ENCODE measurements at places on chromosomes 16 and 17. TPM values are rescaled to one million over a fixed set of nuclear protein-coding genes. Genes with fewer than 3 reads are reported as not detected.

The NUDT7 gene
- total RNA-seq: 1.6 TPM

The KRTAP9-4 gene
- not detected for total RNA-seq

The TMC5 gene
- total RNA-seq: not detected

The PRCD gene
- 0.92 TPM for total RNA-seq

The UNKL gene
- total RNA-seq: 16.1 TPM

The CA7 gene
- not detected for total RNA-seq

The SMIM22 gene
- total RNA-seq: not detected

The FNDC8 gene
- total RNA-seq: not detected

The ERAL1 gene
- total RNA-seq: 31.2 TPM

The TCAP gene
- total RNA-seq: 0.64 TPM

The PIK3R6 gene
- total RNA-seq: not detected

The SCPEP1 gene
- total RNA-seq: 50.8 TPM

The FOXL1 gene
- 10.1 TPM for total RNA-seq

The SERPINF2 gene
- 0.24 TPM for total RNA-seq

The SOST gene
- not detected for total RNA-seq

The PRSS8 gene
- not detected for total RNA-seq

The ITGAD gene
- not detected for total RNA-seq

The ACE gene
- total RNA-seq: 0.68 TPM

The CDH11 gene
- total RNA-seq: 936 TPM

The CLEC19A gene
- not detected for total RNA-seq

The HBM gene
- not detected for total RNA-seq

The DNAH9 gene
- total RNA-seq: 0.37 TPM

DNA sequence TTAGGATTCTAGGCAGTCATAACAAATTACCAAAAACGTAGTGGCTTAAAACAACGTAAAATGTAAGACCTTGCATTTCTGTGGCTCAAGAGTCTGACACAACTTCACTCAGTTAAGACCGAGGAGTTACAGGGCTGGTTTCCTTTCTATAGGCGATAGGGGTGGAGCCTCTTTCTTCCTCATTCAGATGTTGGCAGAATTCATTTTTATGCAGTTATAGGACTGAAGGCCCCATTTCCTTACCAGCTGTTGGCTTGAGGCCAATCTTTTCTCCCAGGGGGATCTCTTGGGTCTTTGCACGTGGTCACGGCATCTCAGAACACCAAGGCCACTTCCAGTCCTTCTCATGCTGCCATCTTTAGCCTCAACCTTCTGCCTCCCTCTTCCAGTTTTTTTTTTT is 145.2 kb downstream of the KCNJ2 start:
- no peak for DNase-seq

- DNase-seq: no peak
Measured at GRCh38 chr16:69865701-69866100, 85.4 kb upstream of the CLEC18A start.

GRCh38 chr16:10136916-10137315 is 45.3 kb downstream of the GRIN2A start:
- DNase-seq: no peak

GRCh38 chr16:78464833-78465232 is 365.4 kb downstream of the WWOX start:
- DNase-seq: no peak

- no peak for DNase-seq
Measured at GRCh38 chr17:31320791-31321190, 631 bp downstream of the EVI2A start.

DNA sequence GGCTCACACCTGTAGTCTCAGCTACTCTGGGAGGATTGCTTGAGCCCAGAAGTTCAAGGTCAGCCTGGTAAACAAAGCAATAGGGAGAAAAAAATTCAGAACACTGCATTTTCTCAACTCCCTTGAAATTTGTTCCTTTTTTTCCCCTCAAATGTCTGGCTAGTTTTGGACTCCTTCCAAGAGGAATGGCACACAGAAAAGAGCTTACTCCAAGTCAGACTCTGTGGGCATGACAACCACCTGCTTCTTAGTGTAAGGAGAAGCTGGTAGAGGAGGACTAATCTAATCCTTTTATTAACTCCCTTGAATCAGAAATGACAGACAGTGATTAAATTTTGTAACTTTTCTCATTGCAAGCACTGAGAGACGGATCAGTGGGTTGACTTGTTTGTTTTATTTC is 27.9 kb upstream of the HYDIN start:
- DNase-seq: no peak

- DNase-seq: no peak
Measured at GRCh38 chr16:4514606-4515005, 24.0 kb downstream of the CDIP1 start.

DNA sequence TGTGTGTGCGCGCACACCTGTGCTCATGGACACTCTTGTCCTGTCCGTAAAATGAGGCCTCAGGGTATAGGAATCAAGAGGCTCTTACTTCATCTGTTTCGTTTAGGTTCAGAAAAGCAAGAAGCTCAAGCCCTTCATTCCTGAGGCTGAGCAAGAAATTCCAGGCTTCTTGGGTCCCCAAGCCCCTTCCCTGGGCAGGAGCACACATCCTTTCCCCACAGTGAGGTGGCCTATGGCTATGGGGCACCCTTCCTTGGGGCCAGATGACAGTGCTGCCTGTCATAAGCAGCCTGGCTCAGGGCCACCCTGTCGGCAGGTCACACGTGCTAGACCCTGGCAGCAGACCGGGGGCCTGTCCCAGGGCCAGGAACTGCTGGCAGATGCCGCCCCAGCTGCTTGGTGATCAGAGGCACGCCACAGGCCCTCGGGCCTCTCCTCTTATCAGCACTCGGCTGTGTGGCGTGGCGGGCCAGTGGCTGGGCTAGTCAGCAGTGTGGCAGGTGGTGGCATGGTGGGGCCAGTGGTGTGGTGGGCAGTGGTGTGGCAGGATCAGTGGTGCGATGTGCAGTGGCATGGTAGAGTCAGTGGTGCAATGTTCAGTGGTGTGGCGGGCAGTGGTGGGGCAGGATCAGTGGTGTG is 50.2 kb downstream of the NKD1 start:
- no peak for DNase-seq

GRCh38 chr17:66302761-66303626 is 581 bp downstream of the PRKCA start:
- no peak for DNase-seq

- peak; percentile 97 for DNase-seq
Measured at GRCh38 chr17:7834957-7835813, 1.2 kb downstream of the KDM6B start.

GRCh38 chr16:11640987-11641817 is 27.1 kb upstream of the SNN start:
- DNase-seq: no peak

- no peak for DNase-seq
Measured at GRCh38 chr16:24721830-24722238, 7.6 kb upstream of the TNRC6A start.

DNA sequence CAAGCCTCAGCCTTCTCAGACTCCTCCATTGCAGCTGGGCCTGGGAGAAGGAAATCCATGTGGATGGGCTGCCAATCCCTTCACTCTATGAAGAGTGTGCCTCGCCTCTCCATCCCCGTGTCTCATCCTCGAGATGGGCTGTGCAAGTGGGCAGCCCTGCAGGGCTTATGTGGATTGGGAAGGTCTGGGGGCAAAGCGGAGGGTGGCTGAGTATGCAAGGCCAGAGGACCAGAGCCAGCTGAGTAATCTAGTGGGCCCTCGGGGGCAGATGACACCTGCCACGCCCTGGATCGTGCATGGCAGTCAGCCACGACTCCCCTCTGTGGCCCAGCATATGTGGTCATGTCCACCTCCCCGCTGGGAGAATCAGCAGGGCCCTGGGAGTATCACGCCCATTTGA is 78.9 kb downstream of the IRX5 start:
- no peak for DNase-seq

- DNase-seq: no peak
Measured at GRCh38 chr17:74391771-74392170, 24.5 kb downstream of the GPR142 start.

DNA sequence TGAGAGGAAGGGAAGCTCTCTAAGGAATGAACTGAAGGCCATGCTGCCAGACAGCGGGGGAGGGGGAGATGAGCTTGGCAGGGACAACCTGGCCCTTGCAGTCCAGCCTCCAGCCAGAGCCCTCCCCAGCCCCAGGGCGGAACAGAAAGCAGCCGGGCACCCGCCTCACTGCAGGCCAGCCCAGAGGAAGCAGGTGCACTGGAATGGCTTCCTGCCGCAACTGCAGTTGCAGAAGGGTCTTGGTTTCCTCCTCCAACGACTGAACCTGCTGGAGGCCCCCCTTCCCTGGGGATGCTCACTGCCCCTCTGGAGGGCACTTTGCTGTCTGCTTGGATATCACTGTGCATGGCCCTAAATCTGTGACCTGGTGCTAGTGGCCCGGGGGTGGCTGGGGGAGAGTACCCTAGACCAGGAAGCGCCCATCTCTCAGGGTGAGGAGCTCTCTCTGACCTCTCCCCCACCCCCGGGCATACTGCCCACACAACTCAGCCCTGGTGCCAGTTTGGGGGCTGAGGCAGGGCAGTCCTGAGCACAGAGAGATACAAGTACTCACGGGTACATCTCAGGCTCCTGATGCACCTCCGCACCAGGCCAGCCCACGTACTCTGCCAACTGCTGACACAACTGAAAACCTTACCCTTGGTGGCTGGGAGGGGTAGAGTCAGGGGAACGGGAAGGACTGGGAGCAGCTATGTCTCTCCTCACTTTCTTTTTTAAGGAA is 41.1 kb downstream of the MYO18A start:
- DNase-seq: no peak

DNA sequence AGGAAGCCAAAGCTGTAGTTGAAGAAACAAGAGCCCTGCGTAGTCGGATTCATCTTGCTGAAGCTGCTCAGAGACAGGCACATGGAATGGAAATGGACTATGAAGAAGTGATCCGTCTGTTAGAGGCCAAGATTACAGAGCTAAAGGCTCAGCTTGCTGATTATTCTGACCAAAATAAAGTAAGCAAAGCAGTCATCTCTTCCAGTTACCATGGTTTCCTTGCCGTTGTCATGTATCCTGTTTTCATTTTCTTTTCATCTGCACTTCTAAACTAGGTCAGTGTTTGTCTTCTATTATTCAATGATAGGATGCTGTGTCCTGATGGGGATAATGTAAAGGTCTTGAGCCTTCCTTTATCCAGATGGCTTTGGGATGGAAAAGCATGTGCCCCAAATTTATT is 104.3 kb downstream of the STXBP4 start:
- DNase-seq: no peak

GRCh38 chr16:1363501-1364041 is 11.8 kb downstream of the GNPTG start:
- DNase-seq: no peak

- no peak for DNase-seq
Measured at GRCh38 chr17:28407130-28407973, 1.3 kb upstream of the SLC46A1 start.

- DNase-seq: no peak
Measured at GRCh38 chr17:59727817-59728533, 20.5 kb downstream of the VMP1 start.

GRCh38 chr17:28763804-28764266 is 20.0 kb downstream of the TRAF4 start:
- no peak for DNase-seq

DNA sequence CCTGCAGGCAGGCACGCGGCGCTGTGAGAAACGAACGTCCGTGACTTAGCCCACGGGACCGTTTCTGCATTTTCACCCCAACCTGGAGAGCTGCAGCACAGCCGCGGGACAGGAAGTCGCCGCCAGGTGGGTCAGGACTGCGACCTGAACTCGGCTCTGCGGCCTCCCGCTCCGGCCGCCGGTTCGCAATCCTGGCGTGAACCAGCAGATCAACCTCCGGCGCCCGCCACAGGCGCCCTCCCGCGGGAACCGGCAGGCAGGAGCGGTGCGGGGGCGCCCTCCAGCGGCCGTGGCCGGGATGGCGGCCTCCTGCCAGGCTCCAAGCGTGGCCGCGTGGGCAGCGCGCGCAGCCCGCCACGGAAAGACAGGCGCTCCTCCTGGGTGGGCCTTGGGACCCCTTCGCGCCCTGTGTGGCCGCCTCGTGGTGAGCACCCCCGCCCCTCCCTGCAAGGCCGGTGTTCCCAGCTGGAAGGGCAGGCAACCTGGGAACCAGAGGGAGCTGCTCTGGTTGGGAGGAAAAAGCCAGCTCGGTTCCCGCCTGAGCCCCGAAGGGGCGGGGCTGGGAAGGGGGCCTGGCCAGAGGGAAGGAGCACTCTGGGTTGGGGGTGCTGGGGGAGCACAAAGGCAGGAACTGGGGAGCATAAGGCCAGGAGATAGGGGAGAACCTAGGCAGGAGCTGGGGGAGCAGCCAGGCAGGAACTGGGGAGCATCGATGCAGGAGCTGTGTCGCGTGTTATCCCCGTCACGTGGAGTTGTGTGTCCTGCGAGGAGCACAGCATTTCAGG is 28.2 kb downstream of the ACTG1 start:
- peak; percentile 96 for DNase-seq

- no peak for DNase-seq
Measured at GRCh38 chr17:73516431-73516830, 127.8 kb downstream of the SDK2 start.

- DNase-seq: no peak
Measured at GRCh38 chr17:54153423-54153822, 330.7 kb downstream of the KIF2B start.

GRCh38 chr17:56679777-56680422 is 86.4 kb downstream of the NOG start:
- no peak for DNase-seq

- no peak for DNase-seq
Measured at GRCh38 chr17:49600949-49601348, 25.3 kb downstream of the NXPH3 start.

GRCh38 chr17:79506150-79506870 is 104.5 kb downstream of the RBFOX3 start:
- no peak for DNase-seq

GRCh38 chr17:49209061-49209571 is 1.3 kb downstream of the GNGT2 start:
- no peak for DNase-seq

- no peak for DNase-seq
Measured at GRCh38 chr17:66567234-66568170, 265.1 kb downstream of the PRKCA start.

GRCh38 chr16:65244787-65245186 is 122.9 kb upstream of the CDH11 start:
- no peak for DNase-seq

- DNase-seq: peak; percentile 88
Measured at GRCh38 chr16:2223942-2224486, 623 bp downstream of the E4F1 start.

GRCh38 chr16:17106243-17106791 is 364.4 kb downstream of the XYLT1 start:
- DNase-seq: no peak

DNA sequence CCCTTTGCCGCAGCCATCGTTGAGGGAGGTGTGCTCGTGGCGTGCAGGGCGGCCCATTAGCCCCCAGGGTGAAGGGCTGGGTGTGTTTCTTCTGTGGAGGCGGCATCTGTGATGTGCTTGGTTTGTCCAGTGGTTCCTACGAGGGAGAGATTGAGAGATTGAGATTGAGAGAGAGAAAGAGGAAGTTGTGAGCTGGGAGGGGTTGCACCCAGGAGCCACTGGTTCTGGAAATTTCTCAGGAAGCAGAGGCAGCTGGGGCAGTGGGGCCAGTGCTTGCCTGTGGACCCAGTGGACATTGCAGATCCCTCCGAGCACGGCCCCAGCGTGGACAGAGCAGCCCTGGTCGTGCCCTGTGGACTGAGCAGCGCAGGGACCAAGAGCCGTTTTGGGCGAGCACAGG is 72.0 kb upstream of the ZNF750 start:
- DNase-seq: no peak

All from chondrocyte (in vitro differentiated cells).